ENCODE measurements at places on chromosomes 5 and 9. TPM values are rescaled to one million over a fixed set of nuclear protein-coding genes. Genes with fewer than 3 reads are reported as not detected.

DNA sequence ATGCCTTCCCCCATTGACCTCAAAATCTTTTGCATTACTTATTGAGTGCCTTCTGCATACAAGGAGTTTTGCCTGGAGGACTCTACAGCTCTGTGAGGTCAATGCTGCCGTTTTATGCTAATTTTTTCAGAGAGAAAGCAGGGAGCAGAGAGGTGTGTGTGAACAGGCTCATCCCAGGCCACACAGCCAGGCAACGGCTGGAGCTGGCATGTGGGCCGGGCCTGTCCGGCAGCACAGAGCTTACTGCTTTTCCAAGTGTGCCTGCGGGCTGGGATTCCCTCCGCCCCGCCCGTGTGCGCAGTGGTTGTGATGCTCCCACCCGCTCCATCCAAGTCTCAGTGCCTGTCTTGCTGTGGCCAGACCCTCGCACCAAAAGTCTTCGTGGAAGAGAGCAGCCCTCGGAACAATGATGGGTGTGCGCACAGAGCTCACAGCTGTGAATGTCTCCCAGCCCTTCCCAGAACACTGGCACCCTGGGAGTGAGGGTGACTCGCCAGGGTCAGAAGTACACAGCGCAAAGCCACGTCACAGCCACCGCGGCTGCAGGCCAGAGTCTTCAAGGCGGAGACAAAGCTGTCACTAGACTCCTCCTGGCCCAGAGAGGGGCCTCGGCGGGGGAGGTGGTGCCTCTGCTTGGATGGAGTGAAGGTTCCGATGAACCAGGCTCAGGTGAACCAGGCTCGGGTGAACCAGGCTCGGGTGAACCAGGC lies 82.8 kb downstream of the COL5A1 start:
- DNase-seq, result no peak
- peaks cover 12% of the 10 kb centered on the region for H3K27me3 ChIP-seq
- H3K4me1 ChIP-seq, result no peaks in the 10 kb centered on the region
- H3K27ac ChIP-seq, result no peak overlapping the region
- no peaks in the 10 kb centered on the region for H3K36me3 ChIP-seq

Gene CDO1
- not detected for total RNA-seq

Gene ANKRD20A1
- 3.0 TPM for total RNA-seq

Gene DMRT3
- total RNA-seq, result not detected

Gene CD72
- 0.38 TPM for total RNA-seq

- H3K36me3 ChIP-seq, result no peaks in the 10 kb centered on the region
- H3K4me3 ChIP-seq, result no peak overlapping the region
- H3K27me3 ChIP-seq, result no peaks in the 10 kb centered on the region
- H3K27ac ChIP-seq, result no peak overlapping the region
- DNase-seq, result no peak
Measured at GRCh38 chr5:76367623-76368371, 35.3 kb upstream of the IQGAP2 start.

DNA sequence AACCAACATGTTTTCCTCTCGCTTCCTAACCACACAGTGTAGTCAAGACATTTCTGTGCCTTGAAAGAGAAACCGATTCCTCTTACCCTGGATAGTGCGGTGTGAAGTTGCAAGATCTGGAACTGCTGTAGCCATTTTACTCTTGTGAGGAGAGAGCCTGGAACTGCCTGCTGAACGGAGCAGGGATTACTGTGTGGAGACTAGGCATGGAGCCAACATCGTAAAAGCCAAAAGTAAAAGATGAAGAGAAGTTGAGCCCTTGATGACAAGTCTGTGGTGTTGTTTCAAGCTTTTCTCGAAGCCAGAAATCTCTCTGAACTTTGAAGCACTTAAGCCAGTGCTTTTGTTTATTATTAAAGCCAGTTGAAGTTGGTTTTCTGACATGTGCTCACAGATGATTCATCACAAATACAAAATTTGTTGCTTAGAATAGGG lies 110.1 kb upstream of the GRIN3A start:
- no peaks in the 10 kb centered on the region for H3K4me1 ChIP-seq
- no peak overlapping the region for H3K27ac ChIP-seq
- no peak for DNase-seq
- H3K4me3 ChIP-seq, result no peak overlapping the region

GRCh38 chr5:83417884-83418283 lies 53.7 kb upstream of the VCAN start:
- peak; percentile 6 for DNase-seq
- H3K4me1 ChIP-seq, result peaks cover 10% of the 10 kb centered on the region
- H3K27ac ChIP-seq, result no peak overlapping the region
- H3K27me3 ChIP-seq, result no peaks in the 10 kb centered on the region

- H3K36me3 ChIP-seq, result no peaks in the 10 kb centered on the region
- DNase-seq, result no peak
- H3K4me3 ChIP-seq, result no peak overlapping the region
- H3K27me3 ChIP-seq, result peaks cover 73% of the 10 kb centered on the region
- H3K27ac ChIP-seq, result no peak overlapping the region
- H3K4me1 ChIP-seq, result no peaks in the 10 kb centered on the region
Measured at GRCh38 chr5:171622010-171622409, 163.6 kb upstream of the SMIM23 start.

GRCh38 chr9:131238402-131239021 lies 37.8 kb downstream of the FAM78A start:
- H3K4me1 ChIP-seq, result no peaks in the 10 kb centered on the region
- H3K27ac ChIP-seq, result no peak overlapping the region
- H3K4me3 ChIP-seq, result no peak overlapping the region
- H3K27me3 ChIP-seq, result no peaks in the 10 kb centered on the region
- DNase-seq, result no peak

DNA sequence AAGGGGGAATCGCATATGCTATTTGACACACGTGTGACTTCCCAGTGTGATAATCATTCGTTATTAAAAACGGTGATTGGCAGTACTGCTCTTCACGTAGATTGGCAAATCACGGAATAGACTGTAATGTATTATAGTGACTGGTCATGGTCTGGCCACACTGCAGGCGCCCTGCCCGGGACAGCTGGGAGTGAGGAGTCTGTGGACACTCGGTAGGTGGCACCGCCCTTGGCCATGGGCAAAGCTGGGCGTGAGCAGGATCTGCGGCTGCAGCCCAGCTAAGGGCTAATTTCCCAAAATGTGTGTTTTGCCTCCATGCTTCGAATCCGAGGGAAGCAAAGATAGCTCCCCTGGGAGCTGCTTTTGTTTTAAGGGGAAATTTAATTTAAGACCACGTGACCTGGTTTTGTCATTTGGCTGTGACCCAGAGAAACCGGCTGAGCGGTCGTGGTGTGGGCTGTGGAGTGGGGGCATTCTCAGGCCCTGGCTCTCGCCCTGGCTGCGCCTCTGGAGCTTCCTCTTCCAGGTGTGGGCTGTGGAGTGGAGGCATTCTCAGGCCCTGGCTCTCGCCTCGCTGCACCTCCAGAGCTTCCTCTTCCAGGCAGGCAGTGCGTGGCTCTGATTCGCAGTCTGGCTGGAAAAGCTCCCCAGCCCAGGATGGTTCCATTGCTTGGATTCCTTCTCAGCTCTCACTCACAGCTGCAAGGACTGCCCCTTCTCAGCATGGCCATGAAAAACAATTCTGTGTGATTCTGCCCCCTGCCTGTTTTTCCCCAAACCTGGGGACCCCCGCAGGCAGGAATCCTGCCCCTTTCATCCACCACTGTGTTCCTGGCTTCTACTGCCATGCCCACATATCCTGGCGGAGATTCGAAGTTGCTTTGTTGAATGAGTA lies 131.1 kb downstream of the OLFM1 start:
- peaks cover 46% of the 10 kb centered on the region for H3K27me3 ChIP-seq
- H3K36me3 ChIP-seq, result no peaks in the 10 kb centered on the region
- no peak overlapping the region for H3K4me3 ChIP-seq
- DNase-seq, result no peak
- no peak overlapping the region for H3K27ac ChIP-seq

Gene GABRA1
- not detected for total RNA-seq

Gene FOXD4L3
- 1.2 TPM for total RNA-seq

Measured in Calu3 (cell line).